Cardiac septum (tissue), 1 donor: ENCODE measurements at places on chromosomes 12 and 14.

DNA sequence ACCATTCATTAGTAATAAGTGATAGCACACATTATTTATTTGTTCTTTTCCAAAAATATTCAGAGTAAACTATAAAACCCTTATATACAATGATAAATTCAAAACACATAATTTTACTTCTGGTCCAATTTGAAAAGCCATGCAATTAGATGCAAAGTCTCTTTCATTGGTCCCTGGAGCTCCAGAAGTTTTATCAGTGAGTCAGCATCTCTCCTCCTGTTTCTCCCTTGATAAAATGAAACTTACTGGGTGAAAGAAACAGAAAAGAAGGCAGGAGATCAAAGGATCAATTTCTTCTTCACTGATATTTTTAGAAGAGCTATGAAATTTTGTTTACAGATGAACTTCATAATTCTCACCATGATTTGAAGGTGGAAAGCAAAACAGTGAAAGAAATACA, 47.5 kb downstream of the IFNG start:
- no peak for DNase-seq

GRCh38 chr12:109599087-109599486, 25.5 kb downstream of the MVK start:
- no peak for DNase-seq

DNA sequence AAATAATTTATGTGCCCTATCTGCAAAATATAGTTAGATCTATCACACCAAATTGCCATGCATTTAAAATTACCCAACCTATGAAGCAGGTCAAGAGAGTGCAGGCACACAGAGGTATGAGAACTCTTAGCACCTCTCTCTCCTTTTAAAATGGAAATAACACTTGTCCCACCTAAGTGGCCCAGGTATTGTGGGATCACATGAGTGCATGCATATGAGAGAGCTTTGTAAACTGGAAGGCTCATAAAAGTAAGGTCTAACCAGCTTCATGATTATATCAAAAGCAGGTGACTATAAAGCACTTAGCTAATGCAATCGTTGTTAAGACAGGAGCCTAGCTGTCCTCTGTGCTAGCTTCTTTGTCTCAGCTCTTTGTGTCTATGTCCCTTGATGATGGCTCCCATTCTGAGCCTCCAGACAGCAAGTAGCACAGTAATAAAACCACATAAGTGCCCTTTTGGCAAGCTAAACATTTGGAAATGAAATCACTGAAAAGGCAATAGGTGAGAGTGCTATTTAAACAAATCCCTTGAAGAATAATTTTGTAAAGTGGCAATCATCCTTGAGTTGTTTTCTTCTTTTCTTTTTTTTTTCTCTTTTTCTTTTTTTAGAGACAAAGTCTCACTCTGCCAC, 219.0 kb downstream of the NTF3 start:
- DNase-seq, result no peak

DNA sequence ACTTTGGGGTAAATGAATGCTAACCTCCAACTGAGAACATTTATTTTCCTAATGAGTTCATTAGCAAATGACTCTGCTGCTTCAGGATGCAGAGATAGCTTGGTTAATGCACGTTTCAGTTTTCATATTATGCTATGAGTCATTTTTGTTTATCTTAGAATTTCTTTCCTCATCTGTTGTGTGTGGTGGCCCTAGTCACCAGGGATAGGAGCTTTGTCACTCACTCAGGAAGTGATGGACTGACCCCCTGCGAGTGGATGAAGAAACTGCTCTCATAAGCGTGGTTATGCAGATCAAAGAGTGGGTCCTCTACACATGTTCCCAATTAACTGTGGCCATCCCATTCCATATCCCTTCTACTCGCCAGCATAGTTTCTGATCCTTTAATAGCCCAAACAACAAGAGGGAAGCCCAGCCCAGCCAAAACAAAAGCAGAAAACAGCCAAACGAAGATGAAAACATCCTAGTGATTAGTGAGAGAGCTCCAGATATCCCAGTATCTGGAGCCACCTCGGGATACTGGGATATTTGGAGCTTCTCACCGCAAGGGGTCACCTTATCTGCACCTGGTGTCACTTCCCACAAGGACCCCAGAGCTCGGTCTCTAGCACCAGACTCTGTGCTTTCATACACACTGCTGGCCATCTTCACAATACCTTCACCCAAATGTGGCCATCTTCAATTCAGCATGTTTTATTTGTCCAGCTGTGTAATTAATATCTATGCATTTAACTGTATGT, 8.6 kb downstream of the TC2N start:
- no peak for DNase-seq

DNA sequence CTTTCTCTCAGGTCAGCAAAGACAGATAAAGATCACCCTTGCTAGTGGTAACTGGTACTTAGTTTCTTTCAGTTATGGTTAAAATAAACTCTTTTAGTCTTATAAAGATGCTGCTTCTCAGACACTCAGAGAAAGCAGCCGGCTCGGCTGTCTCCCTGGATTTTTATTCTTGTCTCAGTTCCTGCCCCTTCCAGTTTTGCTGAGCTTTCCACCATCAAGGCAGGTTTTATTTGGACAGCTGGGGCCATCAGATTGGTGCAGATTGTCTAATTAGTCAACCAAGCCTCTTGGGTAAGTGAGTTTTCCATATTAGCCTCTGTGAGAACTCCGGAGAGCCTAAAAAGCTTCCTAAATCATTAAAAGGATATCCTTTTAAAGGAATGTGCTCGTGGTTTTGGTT, 130.8 kb upstream of the BMP4 start:
- DNase-seq, result no peak

DNA sequence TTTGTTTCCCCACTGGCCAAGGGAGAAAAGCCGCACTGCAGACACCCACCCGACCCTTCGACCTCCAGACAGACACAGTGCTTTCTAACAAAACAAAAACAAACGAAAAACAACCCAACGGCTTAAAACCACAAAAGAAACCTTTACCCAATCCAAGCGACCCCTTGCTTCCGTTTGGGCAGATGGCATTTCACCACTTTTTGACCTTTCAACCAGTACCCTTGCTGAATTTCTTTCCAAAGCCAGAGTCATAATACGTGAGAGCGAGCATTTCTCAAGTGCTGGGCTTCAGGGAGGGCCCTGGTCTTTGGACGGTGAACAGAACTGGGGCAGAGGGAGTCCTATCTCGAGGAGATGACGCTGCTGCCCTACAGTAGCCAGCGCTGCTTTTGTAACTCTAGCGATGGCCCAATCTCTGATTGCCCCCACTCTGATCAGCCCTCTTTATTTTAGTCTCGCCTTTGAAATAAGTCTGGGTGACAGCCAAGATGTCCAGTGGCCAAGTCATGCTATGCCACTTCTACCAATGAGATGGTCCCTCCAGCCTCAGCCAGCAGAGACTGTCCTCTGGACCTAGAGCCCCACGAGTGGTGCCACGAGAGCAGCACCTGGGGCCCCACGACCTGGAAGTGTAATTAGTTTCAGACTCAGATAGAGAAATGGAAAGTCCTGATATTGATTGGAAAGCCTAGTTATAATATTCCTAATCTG, 21.9 kb upstream of the ADIPOR2 start:
- DNase-seq, result no peak
